Renal pelvis (tissue), 12 donors: ENCODE measurements at places on chromosomes 2 and 18.

GRCh38 chr2:216838151-216838550, 21.7 kb downstream of the TNP1 start:
- DNase-seq = peak; percentile 50

DNA sequence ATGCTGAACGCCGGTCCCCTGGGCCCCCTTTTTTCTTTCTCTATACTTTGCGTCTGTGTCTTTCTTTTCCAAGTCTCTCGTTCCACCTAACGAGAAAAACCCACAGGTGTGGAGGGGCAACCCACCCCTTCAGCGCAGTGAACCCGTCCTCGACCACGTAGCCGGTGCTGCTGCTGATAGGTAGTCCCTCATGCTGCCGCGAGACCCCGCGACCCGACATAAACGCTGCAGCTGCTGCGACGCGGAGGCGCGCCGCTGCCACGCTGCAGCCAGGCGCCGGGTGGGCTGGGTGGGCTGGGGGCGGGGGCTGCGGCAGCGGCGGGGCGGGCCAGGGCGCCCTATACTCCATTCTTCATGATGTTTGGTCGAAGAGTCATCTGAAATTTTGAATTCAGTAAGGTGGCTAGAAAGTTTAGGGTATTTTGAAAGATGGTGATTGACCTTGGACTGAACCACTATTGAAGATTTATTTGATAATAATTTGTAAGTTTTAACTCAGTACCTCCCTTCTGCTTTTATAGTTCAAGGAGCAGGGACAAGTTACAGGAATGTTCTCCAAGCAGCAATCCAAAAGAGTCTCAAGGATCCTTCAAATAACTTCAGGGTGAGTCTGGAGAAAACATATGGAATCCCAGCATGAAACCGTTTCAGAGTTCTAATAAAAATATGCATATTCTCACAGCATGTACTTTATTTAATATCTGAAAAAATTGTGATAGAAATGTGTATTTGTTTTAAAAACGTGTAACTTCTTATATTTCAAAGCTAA, 24.1 kb downstream of the CFLAR start:
- DNase-seq = no peak

GRCh38 chr18:27349284-27349882, 164.3 kb upstream of the CHST9 start:
- no peak for DNase-seq

- DNase-seq = no peak
These were observed 103.1 kb downstream of the UPP2 start for GRCh38 chr2:158204741-158205165.

DNA sequence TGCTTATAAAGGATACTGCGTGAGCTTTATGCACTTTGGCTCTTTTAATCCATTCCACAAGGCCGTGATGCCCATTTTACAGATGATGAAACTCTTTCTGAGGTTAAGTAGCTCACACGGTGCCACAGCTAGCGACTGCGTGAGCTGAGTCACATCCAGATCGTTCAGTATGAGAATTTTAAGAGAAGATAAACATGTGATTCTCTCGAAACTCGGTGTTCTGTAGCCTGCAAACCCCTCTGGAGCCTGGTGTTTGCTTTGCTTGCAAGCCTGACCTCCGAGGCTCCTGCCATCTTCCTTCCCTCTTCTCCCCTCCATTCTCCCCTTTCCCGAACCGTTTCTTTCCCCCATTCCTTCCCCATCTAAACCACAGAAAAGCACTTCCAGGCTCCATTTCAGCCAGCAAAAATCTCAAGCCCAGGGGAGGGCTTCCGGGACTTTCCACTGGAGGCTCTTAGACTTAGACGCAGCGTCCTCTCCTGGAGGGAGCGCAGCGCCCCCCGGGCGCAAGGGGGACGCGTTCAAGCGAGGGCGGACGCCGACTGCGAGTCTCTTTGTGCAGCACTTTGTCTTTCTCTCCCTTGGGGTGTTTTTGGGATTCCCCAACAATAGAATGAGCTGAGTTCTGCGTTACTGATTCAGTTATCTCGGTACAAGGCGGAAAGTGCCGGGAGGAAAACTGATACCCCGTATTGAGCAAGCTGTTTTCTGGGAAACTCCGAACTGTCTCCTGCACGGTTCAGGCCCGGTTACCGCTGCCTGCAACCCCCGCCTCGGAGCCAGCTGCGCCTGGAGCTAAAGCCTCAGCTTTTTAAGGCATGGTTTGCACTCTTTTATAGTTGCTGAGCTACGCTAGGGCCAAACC, 38.0 kb downstream of the CYP1B1 start:
- peak; percentile 69 for DNase-seq

DNA sequence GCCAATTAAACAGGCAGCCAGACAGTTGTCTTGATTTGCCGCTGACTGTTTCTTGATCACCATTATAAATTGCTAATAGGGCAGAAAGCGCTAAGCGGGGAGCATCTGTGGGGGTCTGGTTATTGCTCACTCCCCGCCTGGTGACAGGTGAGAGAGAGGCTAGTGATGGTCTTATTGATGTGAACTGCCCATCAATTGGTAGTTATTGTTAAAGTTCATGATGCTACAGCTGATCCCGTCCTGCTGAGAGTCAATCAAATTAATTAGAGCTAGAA, 148.5 kb downstream of the LNPK start:
- DNase-seq = no peak

- no peak for DNase-seq
These were observed 1187.2 kb upstream of the CRIM1 start for GRCh38 chr2:35168351-35168750.

GRCh38 chr2:70983506-70984227, 5.2 kb downstream of the ANKRD53 start:
- DNase-seq = no peak
